ENCODE measurements at places on chromosomes 11 and 22.

- no peak for DNase-seq
Observed at GRCh38 chr22:22940961-22941605, 53.5 kb downstream of the IGLL5 start.

- no peak for DNase-seq
Observed at GRCh38 chr22:45531441-45532234, 29.0 kb downstream of the FBLN1 start.

DNA sequence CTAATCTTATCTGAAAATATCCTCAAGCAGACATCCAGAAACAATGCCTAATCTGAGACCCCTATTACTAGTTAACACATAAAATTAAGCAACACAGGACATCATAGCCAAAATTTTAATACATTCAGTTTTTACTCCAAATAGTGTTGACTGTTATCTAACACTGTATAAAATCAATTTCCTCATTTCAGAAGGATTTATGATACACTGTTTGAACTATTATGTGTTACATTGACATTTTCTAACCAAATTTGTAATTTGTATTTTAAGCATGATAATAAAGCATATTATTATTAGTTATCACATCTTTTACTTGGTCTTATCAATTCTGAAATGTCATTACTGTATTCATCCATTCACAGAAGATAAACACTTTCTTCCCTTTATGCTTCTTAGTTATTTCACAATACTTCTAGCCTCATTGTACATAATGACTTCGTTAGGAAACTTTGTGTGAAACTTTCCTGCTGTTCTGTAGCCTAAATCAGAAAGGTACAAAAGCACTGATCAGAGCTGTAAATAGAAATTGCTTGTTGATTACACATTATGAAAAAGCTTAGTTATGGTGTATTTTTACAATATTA lies 1248.9 kb downstream of the JRKL start:
- no peak for DNase-seq

DNA sequence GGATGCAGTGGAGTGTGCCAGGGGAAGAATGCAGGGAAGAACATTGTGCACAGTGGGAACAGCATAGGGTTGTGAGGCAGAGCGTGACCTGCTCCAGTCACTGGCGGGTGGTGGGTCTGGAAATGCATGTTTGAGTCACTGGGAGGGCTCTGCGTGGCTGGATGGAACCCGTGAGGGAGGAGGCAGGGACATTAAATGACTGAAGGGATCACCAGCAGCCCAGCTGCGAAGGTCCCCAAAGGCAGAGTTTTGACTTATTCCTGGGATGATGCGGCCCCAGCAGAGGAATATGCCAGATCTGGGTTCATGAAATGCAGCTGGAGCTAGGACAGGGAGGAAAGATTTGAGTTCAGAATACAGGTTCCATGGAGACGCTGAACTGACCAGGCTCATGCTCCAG lies 104.0 kb upstream of the FGF3 start:
- DNase-seq: no peak

- DNase-seq: no peak
Observed at GRCh38 chr11:122189229-122189628, 73.2 kb upstream of the BLID start.

DNA sequence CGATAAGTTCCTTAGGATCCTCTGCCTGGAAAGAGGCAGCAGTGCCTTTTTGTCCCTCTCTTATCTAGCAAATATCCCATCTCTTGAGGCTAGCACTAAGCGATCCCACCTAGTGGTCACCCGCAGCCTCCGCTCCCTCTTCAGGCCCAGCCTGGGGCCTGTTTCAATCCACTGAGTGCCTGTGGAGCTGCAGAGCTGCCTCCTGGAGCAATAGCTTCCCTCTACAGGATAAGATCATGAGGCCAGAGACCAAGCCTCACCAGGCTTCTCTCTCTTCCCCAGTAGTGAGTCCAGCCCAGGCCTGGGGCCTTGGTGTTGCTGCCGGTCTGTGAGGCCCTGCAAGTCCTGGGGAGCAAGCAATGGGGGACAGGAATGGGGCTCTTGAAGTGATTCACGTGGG lies 65.8 kb downstream of the SLC22A12 start:
- DNase-seq: no peak

- no peak for DNase-seq
Observed at GRCh38 chr11:11403763-11404725, 51.0 kb upstream of the CSNK2A3 start.

GRCh38 chr22:27296091-27296675 lies 505.4 kb downstream of the MN1 start:
- DNase-seq: no peak

Data from activated effector memory CD4-positive, alpha-beta T cell treated with Interleukin-2 at 50 U/mL for 16 hours (primary cell).